ENCODE measurements at places on chromosomes 1 and 21.
A peak's percentile ranks its signal among the peaks of the same experiment; 100 is the strongest.

GRCh38 chr1:203463469-203464062, 12.0 kb upstream of the PRELP start:
- peak; percentile 83 for DNase-seq

- peak; percentile 95 for DNase-seq
Measured at GRCh38 chr1:203556047-203556851, 62.3 kb downstream of the OPTC start.

DNA sequence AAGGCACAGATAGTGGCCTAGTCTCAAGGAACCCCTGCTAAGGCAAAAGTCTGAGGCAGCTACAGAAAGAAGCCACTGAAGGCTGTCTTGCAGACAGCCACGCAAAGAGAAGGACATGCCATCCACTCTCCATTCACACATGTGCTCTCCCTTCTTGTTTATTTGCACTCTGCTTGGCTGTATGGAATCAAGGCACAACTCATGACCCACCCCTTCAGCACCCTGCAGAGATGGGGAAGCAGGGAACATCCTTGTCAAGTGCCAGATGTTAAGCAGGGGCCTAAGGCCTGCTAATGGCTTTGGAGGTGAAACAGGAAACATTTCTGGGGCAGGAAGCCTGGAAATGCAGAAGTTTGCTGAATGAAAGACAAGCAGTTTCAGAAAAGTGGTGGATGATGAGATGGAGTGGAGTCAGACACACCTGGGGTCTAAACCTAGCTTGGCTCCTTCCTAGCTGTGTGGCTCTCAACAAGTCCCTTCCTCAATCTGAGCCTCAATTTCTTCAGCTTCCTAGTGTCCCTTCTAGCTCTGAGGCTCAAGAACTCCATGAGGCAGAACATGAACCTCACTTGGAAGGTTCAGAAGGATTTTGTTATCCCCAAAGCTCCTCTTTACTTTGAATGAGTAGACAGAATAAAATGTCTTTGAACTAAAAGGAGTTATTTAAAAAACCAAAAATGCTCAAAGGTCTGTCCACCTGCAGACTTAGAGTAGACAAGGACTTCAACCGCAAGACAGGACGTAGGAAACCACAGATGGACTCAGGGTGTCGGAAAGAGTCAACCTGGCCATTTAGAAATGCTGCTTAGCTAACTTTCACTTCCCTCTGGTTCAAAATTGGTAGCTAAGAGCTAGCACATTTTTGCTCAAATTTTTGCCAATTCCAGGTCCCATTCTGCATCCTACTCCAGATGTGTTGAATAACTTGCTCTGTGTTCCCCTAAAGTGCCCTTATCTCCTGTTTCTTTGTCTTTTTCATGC, 283.1 kb downstream of the PLPP3 start:
- no peak for DNase-seq

DNA sequence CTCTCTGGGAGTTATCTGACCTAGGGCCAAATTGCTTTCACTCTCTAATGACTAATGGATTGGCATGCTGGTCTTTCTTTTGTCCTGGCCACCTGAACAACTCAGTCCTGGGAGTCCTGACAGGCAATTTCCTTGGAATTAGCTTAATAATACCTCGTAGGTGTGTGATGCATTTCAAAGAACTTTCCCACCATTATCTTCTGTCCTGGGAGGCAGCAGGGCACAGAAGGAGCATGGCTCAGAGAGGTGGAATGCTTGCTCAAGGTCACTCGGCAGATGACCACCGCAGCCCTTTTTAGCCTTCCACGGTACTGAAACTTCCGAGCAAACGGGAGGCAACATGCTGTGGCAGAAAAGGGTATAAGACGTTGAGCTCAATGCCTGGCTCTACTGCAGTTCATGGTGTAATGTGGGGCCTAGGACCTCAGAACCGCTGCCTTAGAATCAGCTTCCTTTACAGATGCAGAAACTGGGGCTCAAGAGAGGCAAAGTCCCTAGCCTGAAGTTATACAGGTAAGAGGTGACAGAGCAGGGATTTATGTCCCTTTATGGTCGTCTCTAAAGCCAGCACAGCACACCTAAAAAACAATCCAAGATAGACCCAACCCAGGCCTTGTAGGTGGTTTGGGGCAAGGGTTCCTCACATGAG, 3.2 kb downstream of the ID3 start:
- peak; percentile 75 for DNase-seq

- DNase-seq, result peak; percentile 38
Measured at GRCh38 chr21:29318354-29318753, 19.6 kb downstream of the BACH1 start.

- no peak for DNase-seq
Measured at GRCh38 chr1:169860187-169860586, 33.5 kb downstream of the SCYL3 start.

GRCh38 chr1:82390627-82391026, 589.9 kb downstream of the ADGRL2 start:
- no peak for DNase-seq

GRCh38 chr21:40622531-40622930, 224.4 kb downstream of the DSCAM start:
- no peak for DNase-seq

DNA sequence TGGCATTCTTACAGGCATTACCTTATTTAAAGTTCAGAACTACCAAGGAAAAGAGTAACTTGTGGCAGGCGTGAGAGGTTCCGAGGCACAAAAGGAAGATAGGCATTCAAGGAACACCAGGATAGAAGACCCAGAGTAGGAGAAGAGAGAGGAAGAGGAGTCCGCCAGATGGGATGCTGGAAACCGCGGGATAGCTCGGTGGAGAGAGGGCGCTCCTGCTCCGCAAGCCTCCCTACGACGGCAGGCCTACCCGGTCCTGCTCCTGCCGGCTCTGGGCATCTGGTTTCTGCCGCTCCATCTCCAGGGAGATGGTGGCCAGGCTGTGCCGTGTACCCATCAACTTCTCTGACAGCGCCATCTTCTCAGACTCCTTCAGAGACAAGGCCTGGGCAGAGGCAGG, 5.4 kb upstream of the NBPF1 start:
- DNase-seq, result no peak

DNA sequence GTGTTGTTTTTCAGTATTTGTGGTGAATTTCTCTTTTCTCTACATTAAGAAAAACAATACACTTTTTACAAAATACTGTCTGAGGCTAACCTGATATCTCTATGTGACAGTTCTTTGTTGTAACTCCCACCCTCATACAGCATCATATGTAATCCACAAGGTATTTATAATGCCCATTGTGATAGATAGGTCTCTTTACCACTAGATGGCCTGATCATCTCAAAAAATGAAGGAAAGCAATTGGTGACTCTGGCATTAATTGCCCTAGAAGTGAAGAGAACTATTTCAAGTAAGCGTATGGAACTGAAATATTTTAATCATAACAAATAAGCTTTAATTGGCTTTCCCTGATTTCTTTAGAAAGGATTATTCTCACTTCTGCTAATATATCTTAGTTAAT, 36.2 kb upstream of the HFM1 start:
- DNase-seq, result peak; percentile 4

DNA sequence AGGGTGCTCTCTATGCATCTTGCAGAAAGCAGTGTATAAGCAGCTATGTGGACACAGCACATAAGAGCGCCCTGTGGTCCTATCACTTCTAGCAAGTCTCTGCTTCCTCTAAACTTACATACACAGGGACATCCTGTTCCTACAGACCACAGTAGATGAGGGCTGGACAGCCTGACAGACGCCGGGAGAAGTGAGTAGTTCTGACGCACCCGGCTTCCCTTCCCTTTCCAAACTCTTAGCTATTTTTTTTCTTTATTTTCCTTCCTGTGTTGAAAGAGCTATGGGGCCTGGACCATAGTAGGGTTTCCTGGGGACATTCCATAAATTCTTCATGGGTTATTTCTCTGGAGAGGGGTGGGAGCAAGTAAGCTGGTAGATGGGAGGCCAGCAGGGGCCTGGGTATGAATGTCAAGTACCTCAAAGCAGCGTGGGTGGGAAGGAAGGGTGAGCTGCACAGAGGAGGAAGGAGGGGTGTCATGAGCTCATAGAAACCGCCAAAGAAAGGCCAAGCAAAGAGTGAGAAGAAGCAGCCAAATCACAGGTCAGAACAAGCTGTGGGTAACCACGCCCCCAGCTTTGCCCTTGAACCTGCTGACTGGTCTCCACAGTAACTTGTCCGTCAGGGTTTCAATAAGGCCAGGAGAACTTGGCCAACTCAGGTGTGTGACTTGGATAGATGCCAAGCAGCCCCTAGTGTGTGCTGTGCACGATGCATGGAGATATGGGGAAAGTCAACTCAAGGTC, 36.6 kb downstream of the PLXNA2 start:
- peak; percentile 93 for DNase-seq

- no peak for DNase-seq
Measured at GRCh38 chr1:3183411-3183810, 114.4 kb downstream of the PRDM16 start.

DNA sequence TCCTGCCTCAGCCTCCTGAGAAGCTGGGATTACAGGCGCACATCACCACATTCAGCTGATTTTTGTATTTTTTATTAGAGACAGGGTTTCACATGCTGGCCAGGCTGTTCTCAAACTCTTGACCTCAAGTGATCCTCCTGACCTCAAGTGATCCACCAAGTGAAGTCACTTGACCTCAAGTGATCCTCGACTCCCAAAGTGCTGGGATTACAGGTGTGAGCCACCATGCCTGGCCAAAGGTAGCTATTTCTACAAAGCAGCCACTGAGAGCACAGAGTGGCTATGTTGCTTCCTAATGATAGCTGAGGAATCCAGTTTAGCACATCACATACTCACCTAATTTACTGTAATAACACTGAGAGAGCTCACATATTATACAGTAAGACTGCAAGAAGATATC, 44.8 kb upstream of the CPLANE2 start:
- DNase-seq, result no peak

DNA sequence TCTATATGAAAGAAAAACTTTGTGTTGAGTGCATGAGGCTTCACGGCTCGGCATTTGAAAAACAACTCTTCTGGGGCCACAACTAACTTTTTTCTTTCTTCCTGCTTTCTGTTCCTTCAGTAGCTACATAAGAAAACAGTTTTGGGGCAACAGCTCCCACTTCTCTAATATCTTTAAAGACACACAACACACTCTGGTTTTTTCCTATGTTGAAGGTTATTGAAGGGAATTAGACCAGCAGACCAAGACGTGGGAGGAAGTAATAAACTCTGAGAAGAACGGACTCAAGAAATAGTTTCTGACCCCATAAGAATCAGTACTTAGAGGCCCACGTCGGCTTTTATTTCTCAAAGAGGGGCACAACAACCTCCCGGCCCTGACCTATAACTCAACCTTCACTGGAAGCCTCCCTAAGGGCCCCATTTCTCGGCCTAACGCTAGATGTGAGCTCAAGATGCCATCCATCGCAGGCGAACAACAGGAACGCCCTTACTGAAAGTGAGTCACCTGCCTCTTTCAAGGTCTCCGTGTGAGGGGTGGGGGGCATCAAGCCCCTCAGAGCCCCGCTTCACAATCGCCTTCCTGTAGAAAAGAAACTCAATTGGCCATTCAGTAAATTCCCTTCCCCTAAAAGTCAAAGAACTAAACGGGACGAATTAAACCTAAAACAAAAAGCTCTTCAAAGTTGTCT, 844 bp downstream of the ZMYM6 start:
- peak; percentile 49 for DNase-seq

DNA sequence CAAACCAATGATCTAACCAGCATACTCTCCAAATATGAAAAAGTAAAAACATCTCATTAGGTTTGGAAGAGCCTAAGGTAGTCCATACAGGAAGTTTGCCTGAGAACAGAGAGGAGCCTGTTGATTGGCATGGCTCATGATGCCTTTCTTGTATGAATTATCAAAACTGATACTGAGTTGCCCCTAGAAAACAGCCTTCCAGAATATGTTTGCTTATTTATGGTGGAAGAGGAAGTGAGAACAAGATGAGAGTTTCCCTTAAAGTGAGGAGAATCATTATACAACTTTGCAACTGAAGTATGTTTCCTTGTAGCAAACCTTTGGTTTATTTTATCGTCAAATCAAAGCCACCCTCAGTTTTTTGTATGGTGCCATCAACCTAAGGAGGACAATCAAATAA, 23.8 kb upstream of the KIAA1614 start:
- no peak for DNase-seq

DNA sequence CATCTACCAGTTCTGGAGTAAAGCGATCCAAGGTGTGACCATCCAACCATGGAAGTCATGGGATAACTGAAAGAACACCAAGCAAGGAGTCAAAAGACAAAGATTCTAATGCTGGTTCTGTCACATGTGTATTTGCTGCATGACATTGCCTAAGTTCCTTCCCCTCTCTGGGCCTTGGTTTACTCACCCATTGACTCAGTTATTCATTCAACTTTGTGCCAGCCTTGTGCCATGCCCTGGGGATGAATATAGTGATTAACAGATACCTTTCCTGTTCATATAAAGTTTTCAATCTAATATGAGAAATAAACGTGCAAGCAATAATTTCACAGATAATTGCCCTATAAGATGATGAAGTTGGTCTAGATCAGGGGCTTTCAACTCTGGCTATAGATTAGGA, 33.0 kb upstream of the CAMK1G start:
- DNase-seq, result no peak

- no peak for DNase-seq
Measured at GRCh38 chr1:181018901-181019681, 3.6 kb downstream of the STX6 start.

Data from AG10803 (cell line).